ENCODE measurements at places on chromosomes 5 and 9.

- DNase-seq = no peak
These were observed 165.6 kb downstream of the DCP2 start for GRCh38 chr5:113142186-113142585.

- DNase-seq = no peak
These were observed 323.5 kb downstream of the PLK2 start for GRCh38 chr5:58136406-58136805.

DNA sequence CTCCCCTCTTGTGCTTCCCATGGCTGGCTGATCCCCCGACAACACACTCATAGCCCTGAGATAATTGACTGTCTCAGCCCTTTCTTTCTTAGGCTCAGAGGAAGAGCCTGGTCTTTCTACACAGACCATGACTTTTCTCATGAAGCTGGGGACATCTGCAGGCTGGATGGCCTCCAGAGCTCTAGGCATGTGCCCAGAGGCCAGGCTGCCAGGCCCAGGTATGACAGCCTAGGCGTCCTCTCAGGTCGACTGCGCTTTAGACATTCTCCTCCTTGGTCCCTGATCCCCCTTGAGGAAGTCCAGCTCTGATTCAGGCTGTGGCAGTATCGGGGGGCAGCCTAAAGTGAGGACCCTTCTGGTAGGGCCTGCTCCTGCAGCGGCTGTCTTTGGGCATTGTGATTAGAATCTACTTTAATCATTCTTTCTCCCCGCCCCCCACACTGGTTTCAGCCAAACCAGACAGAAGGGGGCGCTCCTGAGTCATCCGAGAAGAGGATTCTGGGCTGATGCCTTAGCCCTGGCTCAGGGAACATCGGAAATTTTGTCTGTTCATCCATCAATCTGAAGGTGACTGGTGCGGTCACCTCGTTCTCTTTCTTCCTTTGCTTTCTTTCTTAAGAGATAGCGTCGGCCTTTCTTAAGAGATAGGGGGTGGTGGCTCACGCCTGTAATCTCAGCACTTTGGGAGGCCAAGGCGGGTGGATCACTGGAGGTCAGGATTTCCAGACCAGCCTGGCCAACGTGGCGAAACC, 66.5 kb upstream of the HSPA9 start:
- DNase-seq = no peak

DNA sequence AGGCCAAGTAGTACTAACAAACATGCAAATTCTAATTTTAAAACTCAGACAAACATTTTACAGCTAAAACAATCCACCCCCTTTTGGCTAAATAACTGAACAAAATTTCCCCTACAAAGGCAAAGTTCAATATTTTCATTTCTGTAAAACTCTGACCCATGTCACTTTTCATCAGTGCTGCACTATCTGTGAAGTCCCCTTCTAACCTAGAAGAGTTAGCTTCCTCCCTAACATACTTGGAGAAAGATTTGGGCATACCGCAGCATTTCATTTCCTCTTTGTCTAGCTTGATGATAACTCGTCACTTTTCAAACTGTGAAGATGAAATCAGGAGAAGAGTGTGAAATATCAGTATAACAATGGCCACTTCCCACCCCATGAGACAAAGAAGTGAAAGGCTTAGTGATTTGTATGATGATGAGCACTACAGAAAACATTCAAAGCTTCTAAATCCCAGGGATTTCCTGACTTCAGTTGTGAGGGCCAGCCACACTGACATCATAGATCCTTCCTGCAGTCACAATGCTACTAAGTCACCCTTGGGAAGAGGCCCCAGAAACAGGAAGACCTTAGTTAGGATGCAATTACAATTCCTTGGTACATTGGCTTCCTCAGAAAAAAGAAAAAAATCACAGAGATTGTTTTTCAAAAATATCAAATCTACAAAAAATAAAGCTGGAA, at the start of gene FAM81B:
FAM81B (plus strand) TSS at position 555 of the 681 bp plus-strand sequence; CDS start at position 579, 24 bp downstream.
- peak; percentile 17 for DNase-seq

GRCh38 chr9:5587024-5587423, 41.9 kb upstream of the RIC1 start:
- peak; percentile 58 for DNase-seq

DNA sequence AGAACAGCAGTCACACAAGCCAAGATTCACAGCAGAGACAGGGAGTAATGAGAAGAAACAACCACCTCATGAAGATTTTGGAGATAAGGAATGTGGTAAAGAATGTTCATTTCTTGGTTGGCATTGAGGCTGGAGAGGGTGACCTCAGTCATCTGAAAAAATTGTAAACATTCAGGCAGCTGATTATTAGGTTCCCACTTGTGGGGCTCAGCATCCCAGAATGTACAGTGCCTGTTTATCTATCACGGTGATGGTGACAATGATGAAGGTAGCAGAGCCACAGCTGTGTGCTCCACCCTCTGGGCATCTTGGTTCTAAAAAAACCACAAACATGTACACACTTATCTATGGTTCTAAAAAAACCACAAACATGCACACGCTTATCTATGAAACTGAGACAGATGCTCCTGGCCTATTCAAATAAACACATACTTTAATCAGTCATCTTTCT, 143.9 kb upstream of the MOCS2 start:
- no peak for DNase-seq

DNA sequence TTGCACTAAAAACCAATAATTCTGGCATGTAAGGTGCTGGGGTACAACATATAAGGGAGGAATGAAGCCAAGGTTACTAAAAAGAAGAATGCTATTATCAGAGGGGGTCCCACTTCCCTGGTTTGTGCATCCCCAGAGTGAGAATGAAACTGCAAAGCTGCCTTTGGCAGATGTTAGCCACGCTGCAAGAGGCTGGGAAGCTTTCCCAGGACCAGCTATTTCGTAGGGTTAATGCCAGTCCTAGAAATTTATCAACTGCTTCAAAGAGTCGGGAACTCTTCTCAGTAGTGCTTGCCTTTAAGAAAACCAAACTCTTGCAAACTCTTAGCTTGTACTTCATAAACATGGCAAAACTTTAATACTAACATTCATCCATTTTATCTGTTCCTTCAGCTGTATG, 87.5 kb upstream of the NR5A1 start:
- DNase-seq = no peak

GRCh38 chr5:113022661-113023060, 46.1 kb downstream of the DCP2 start:
- DNase-seq = no peak

DNA sequence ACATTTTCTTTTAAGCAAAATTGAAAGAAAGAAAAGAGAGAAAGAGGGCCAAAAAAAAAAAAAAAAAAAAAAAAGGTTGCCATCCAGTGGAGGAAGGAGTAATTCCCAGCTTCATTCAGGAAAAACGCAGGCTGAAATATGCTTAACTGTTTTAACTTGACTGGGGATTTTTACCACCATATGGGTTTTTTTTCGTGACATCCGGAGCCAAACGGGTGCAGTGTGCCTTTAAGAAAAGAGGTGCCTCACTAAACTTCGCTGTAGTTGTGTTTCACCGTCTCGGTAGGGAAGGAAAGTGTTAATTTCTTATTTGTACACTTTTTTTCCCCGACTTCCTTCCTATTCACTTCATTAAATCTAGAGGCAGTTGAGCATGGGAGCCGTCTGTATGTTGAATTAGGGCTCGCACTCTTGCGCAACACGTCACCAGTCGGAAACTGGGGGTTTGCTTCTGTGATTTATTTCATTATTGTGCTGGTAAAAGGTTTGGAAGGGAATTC, 143.0 kb downstream of the SMARCA2 start:
- DNase-seq = peak; percentile 37

- DNase-seq = no peak
These were observed 6.7 kb upstream of the GAPT start for GRCh38 chr5:58484505-58484904.

GRCh38 chr9:114643896-114644295, 13.7 kb downstream of the TEX53 start:
- no peak for DNase-seq

GRCh38 chr5:54516051-54516655, 1.4 kb upstream of the SNX18 start:
- DNase-seq = no peak

DNA sequence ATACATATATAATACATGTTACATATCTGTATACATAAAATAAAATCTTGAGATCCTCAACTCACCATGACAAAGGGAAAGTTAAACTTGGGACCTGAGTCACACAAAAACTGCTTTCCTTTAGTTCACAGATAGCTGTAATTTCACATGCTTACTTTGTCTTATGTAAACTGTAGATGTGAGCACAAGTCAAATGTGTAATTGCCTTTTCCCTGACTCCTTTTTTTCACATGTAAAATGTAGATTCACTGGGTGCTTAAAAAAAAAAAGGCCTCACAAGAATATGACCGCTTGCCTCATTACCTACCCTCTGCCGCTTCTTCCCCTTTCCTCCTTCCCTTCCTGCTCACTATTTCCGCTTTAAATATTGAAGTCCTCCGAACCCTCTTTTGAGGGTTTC, 21.9 kb upstream of the FAM169A start:
- DNase-seq = no peak

DNA sequence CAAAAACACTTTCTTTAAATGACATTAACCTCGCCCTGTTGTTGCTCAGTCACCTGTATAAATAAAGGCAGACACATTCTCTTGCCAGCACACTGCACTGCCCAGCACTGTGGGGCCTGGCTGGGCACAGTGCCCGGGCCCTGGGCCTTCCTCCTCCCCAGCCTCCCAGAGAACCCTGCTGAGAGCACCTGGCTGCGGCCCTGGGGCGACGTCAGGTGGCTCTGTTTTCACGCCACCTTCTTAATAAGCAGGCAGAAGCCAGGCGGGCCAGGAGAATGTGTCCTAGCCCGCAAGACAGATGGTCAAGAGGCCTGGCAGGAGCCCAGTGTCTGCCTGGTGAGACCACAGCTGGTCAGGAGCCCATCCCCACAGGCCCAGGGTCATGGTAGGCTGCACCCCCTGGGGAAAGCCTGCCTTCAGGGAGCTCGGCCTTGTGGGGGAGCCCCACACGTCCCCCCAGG, 8.2 kb upstream of the AGPAT2 start:
- no peak for DNase-seq

DNA sequence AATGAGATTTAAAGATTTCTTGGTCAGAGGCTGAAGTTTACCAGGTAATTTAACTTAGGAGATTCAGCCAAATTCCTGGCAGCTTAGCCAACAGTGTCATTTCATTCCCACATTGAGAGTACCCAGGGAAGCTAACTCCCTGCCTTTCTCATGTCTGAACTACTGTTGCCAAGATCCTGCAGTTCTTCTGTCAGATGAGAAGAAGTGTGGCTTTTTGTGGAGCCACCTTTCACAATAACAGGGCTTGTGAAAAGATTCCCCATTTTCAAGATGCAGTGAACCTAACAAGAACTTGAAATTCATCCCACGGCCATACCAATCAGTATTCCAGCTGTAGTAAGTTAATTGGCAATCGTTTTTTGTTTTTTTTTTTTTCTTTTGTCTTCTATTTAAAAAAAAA, 176.4 kb downstream of the XRCC4 start:
- DNase-seq = no peak

DNA sequence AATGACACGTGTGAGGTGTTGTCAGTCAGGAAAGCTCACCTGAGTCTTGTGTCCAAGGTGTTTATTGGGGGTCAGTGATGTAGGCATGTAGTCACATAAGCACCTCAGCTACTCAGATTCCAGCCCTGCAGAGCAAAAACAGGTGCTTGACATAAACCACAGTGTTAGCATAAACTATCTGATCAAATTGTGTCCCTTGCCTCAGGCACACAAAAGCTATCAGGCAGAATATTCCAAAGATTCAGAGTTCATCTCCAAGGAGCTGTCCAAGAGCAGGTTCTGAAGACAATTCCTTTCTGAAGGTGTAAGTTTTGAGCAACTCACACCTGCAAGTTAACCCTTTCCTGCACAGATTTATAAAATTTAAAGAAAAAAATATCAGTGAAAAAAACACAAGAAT, 102.2 kb upstream of the ITGA1 start:
- DNase-seq = no peak

- no peak for DNase-seq
These were observed 225.8 kb downstream of the NSG2 start for GRCh38 chr5:174271316-174271715.

GRCh38 chr5:76403766-76404222, 709 bp downstream of the IQGAP2 start:
- DNase-seq = no peak

- DNase-seq = peak; percentile 7
These were observed 44.0 kb upstream of the XPA start for GRCh38 chr9:97740848-97741821.

DNA sequence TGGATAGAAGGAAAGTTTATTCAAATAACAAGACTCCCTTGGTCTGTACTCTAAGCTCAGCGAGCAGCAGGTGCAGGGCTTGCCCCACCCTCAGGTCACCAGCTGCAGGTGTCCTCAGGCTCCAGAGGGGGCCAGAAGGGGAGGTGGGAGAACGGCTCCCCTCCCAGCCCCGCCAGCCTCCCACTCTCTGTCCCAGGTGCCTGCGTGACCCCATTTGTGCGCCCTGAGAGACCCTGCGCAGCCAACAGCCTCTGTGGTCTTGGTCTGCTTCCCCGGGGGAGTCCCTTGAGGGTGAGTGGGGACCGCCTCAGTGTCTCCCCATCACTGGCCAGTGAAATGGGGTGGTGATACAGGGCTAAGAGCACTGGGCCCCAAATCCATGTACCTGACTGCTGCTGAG, 62.3 kb upstream of the STXBP1 start:
- no peak for DNase-seq

- DNase-seq = no peak
These were observed 393.5 kb downstream of the PDE4D start for GRCh38 chr5:59500014-59500413.

DNA sequence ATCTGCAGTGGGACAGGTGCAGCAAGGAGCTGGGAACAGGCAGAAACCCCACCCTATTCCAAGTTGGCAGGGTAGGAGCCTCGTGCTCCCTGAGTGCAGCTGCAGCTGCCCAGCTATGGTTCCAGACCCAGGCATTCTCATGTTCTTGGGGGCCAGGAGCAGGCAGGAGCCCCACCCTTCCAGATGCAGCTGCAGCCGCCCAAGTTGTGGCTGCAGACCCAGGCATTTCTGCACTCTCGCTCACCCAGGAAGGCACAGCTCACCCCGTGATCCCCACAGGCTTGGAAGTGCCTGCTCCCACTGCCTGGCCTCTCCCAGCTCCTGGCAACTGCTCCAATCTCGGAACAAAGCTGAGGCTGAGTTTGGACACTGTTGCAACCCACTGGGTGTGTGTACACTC, 275.8 kb upstream of the ADRA1B start:
- DNase-seq = no peak

DNA sequence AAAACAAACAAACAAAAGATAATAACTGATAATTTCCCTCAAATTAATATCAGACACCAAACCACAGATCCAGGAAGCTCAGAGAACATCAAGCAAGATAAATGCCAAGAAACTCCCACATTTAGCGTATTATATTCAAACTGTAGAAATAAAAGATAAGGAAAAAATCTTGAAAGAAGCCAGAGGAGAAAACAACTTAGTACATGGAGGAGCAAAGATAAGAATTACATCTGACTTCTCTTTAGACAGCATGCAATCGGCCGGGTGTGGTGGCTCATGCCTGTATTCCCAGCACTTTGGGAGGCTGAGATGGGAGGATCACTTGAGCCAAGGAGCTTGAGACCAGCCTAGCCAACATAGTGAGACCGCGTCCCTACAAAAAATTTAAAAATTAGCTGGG, 17.2 kb upstream of the MLANA start:
- no peak for DNase-seq

- DNase-seq = peak; percentile 13
These were observed 115.9 kb downstream of the GADD45G start for GRCh38 chr9:89720696-89721175.

Data from skeletal muscle cell (primary cell).